Motor neuron (in vitro differentiated cells): ENCODE measurements at places on chromosomes 2 and 18. TPM values are rescaled to one million over a fixed set of nuclear protein-coding genes. Genes with fewer than 3 reads are reported as not detected.
A peak's percentile ranks its signal among the peaks of the same experiment; 100 is the strongest.

RAD51AP2 gene
- 0.14 and 0.21 TPM in 2 replicates for total RNA-seq

PPP1CB gene
- 132 and 157 TPM in 2 replicates for total RNA-seq

DNA sequence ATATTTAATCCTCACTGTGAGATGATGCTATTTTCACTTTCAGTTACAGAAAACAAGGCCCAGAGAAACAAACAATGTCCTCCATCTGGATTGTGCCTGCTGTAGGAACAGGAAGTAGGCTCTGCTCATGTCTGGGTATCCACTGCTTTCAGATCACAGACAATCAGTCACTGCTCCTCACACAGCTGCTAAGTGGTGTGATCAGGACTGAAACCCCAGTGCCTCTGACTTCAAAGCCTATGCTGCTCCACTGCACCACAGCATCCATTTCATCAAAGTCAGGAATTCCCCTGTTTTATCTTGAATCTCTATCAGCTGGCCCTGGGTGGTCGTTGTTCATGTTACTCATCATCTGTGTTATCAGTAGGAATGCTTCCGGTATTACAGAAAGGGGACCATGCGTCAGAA lies 303.8 kb upstream of the TRIB2 start:
- ATAC-seq: peak; percentile 99

- no peak for ATAC-seq
Observed at GRCh38 chr2:96541398-96542152, 5.0 kb downstream of the ARID5A start.

- no peak for ATAC-seq
Observed at GRCh38 chr2:3535467-3535793, 16.1 kb upstream of the ADI1 start.

MYO7B gene
- total RNA-seq: 0.63 and 0.76 TPM in 2 replicates

TMEM247 gene
- total RNA-seq: not detected in 2 replicates

DNA sequence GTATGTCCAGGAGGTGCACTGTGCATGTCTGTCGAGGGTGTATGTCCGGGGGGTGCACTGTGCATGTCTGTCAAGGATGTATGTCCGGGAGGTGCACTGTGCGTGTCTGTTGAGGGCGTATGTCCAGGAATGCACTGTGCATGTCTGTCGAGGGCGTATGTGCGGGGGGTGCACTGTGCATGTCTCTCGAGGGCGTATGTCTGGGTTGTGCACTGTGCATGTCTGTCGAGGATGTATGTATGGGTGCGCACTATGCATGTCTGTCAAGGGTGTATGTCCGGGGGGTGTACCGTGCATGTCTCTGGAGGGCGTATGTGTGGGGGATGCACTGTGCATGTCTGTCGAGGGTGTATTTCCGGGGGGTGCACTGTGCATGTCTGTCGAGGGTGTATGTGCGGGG lies 249.3 kb upstream of the MYT1L start:
- ATAC-seq: no peak
